ENCODE measurements at places on chromosomes 1 and 21. TPM values are rescaled to one million over a fixed set of nuclear protein-coding genes. Genes with fewer than 3 reads are reported as not detected.

GRCh38 chr1:199448646-199449045, 578.9 kb upstream of the NR5A2 start:
- H3K27ac ChIP-seq: peak overlapping the region; percentile 68
- no peaks in the 10 kb centered on the region for H3K27me3 ChIP-seq
- no peak for DNase-seq
- H3K4me3 ChIP-seq: no peak overlapping the region
- peaks cover 9% of the 10 kb centered on the region for H3K4me1 ChIP-seq
- no peaks in the 10 kb centered on the region for H3K36me3 ChIP-seq

DNA sequence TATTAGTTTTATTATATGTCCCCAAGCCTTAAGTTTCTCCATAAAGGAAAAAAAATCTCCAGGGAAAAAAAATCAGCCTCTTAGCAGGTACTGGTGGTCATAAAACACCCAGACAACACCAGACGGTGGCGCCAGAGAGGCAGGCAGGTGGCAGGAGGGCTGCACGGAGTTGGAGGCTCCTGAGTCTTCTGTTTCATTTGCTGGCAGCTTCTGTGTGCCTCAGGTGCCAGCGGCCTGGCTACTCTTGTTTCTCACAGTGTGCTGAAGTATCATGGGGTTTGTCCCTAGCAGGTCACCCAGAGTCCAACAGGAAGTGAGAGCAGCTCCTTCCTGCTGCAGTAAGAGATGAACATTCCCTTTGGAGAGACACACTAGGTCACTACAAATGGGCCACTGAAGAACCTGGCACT, 123.3 kb upstream of the GADD45A start:
- no peak overlapping the region for H3K4me3 ChIP-seq
- H3K4me1 ChIP-seq: peaks cover 21% of the 10 kb centered on the region
- peak; percentile 61 for DNase-seq
- no peaks in the 10 kb centered on the region for H3K27me3 ChIP-seq
- no peak overlapping the region for H3K27ac ChIP-seq

- no peaks in the 10 kb centered on the region for H3K27me3 ChIP-seq
- peak overlapping the region; percentile 94 for H3K4me3 ChIP-seq
- DNase-seq: peak; percentile 73
- H3K36me3 ChIP-seq: peaks cover 7% of the 10 kb centered on the region
- peaks cover 19% of the 10 kb centered on the region for H3K4me1 ChIP-seq
These were observed 1.2 kb downstream of the TRIM11 start for GRCh38 chr1:228405200-228405978.

- H3K4me1 ChIP-seq: no peaks in the 10 kb centered on the region
- H3K27ac ChIP-seq: no peak overlapping the region
- DNase-seq: no peak
These were observed 20.5 kb upstream of the SIPA1L2 start for GRCh38 chr1:232650418-232650817.

- no peaks in the 10 kb centered on the region for H3K36me3 ChIP-seq
- H3K4me1 ChIP-seq: peaks cover 5% of the 10 kb centered on the region
- no peak overlapping the region for H3K27ac ChIP-seq
- H3K4me3 ChIP-seq: no peak overlapping the region
- DNase-seq: no peak
These were observed 31.4 kb upstream of the KAZN start for GRCh38 chr1:14567056-14567455.

- H3K36me3 ChIP-seq: peaks cover 4% of the 10 kb centered on the region
- H3K27ac ChIP-seq: peak overlapping the region; percentile 68
- H3K4me1 ChIP-seq: peaks cover 33% of the 10 kb centered on the region
- H3K4me3 ChIP-seq: no peak overlapping the region
- H3K27me3 ChIP-seq: no peaks in the 10 kb centered on the region
These were observed 20.9 kb downstream of the DPH5 start for GRCh38 chr1:101004670-101005069.

GRCh38 chr1:192609110-192610079, 26.6 kb upstream of the RGS13 start:
- no peaks in the 10 kb centered on the region for H3K36me3 ChIP-seq
- no peak overlapping the region for H3K4me3 ChIP-seq
- no peak for DNase-seq
- H3K27ac ChIP-seq: no peak overlapping the region

GRCh38 chr1:178283409-178283808, 189.5 kb downstream of the RASAL2 start:
- peaks cover 27% of the 10 kb centered on the region for H3K36me3 ChIP-seq
- no peak overlapping the region for H3K4me3 ChIP-seq
- no peaks in the 10 kb centered on the region for H3K27me3 ChIP-seq
- no peak for DNase-seq
- peaks cover 23% of the 10 kb centered on the region for H3K4me1 ChIP-seq

GRCh38 chr1:112470966-112471365, 37.8 kb upstream of the WNT2B start:
- no peaks in the 10 kb centered on the region for H3K27me3 ChIP-seq
- H3K36me3 ChIP-seq: no peaks in the 10 kb centered on the region
- H3K4me3 ChIP-seq: no peak overlapping the region
- H3K4me1 ChIP-seq: peaks cover 3% of the 10 kb centered on the region

RASSF5 gene
- total RNA-seq: 0.59 TPM

CLDN14 gene
- total RNA-seq: 0.29 TPM

HSD3B2 gene
- total RNA-seq: not detected

TMEM82 gene
- total RNA-seq: not detected

PRAMEF2 gene
- total RNA-seq: not detected

KCNC4 gene
- 1.4 TPM for total RNA-seq

NEXN gene
- total RNA-seq: 7.7 TPM

GPR37L1 gene
- total RNA-seq: not detected

GJA5 gene
- not detected for total RNA-seq
